ENCODE measurements at places on chromosomes 5 and 9.
A peak's percentile ranks its signal among the peaks of the same experiment; 100 is the strongest.

DNA sequence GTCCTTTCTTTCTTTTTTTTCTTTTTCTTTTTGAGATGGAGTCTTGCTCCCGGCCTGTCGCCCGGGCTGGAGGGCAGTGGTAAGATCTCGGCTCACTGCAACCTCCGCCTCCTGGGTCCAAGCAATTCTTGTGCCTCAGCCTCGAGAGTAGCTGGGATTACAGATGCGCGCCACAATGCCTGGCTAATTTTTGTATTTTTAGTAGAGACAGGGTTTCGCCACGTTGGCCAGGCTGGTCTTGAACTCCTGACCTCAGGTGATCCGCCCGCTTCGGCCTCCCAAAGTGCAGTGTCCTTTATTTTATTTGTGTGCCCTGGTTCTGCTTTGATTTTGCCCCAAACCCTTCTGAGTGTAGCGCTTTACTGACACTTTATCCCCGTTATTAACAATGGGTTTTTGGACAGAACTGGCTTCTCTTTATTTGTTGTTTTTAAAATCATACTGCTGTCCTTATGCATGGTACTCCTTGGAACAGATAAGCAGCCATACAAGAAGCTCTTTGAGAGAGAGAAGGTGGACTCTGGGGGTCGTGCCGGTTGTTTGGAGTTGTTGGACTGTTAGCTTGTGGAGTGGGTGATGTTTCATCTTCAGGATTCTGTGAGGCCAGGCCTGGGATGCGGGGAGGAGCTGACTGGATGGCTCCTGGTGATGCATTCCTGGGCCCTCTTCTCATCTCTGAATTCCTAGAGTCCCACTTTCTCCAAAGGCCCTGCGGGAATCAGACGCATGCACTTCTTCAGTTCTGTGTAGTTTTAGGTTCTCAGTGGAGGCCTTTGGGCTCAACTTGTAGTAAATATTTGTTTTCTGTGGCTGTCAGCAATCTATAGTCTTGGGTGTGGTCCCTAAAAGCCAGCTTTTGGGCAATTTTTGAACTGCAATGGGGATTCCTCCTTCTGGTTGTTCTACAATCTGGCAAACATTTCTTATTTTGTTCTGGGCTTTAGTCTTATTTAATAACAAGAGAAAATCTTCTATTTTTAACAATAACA is 47.8 kb downstream of the PTTG1 start:
- H3K27ac ChIP-seq, result no peak overlapping the region
- DNase-seq, result peak; percentile 22
- no peaks in the 10 kb centered on the region for H3K36me3 ChIP-seq
- no peak overlapping the region for H3K4me3 ChIP-seq
- peaks cover 48% of the 10 kb centered on the region for H3K4me1 ChIP-seq
- H3K27me3 ChIP-seq, result no peaks in the 10 kb centered on the region

DNA sequence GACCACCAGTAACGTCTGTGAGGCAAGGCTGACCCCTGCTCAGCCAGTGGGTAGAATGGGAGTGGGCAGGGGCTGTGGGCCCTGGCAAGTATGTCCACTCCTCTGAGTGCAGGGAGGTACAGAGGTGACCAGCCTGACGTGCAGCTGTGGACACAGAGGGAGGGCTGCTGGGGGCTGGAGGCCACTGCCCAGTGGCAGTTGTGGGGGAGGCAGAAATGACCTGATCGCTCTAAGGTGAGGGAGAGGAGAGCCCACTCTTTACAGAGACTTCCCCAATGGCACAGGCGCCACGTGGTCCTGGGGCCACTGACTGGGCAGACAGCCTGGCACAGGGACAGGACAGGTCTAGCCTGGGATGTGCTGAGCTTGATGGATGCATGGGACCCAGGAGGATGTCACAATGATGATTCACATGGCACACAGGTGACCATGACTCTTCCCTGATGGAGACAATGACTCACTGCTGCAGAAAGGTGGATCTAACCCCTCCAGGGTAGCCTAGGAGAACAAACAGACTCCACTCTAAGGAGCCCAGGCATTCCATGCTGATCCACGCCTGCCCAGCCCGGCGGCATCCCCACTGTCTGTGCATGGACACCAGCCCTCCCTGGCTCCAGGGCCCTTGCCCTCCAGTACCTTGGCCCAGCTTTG is 7.7 kb downstream of the LPCAT1 start:
- peak; percentile 5 for DNase-seq
- no peak overlapping the region for H3K4me3 ChIP-seq
- peak overlapping the region; percentile 49 for H3K27ac ChIP-seq
- H3K4me1 ChIP-seq, result peaks cover 17% of the 10 kb centered on the region
- no peaks in the 10 kb centered on the region for H3K36me3 ChIP-seq

GRCh38 chr9:120568816-120569215 is 11.2 kb downstream of the CDK5RAP2 start:
- no peak overlapping the region for H3K4me3 ChIP-seq
- no peak for DNase-seq
- H3K36me3 ChIP-seq, result no peaks in the 10 kb centered on the region

DNA sequence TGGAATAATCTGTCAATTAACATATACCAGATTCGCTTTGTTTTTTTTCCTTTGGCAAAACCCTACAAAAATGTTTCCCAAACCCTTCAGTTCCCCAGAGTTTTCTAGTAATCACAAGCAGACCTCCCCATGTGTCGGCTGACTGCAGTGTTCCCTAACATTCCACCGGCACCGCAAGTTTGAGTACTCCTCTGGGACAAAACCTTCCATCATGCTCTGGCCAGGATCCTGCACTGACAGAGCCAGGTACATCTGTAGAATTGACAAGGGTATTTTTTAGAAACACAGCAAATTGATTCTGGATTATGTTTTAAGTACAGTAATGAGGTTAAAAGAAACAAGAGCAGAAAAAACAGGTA is 174.7 kb downstream of the GAS1 start:
- H3K4me3 ChIP-seq, result no peak overlapping the region
- no peaks in the 10 kb centered on the region for H3K27me3 ChIP-seq
- H3K4me1 ChIP-seq, result no peaks in the 10 kb centered on the region
- no peak overlapping the region for H3K27ac ChIP-seq

DNA sequence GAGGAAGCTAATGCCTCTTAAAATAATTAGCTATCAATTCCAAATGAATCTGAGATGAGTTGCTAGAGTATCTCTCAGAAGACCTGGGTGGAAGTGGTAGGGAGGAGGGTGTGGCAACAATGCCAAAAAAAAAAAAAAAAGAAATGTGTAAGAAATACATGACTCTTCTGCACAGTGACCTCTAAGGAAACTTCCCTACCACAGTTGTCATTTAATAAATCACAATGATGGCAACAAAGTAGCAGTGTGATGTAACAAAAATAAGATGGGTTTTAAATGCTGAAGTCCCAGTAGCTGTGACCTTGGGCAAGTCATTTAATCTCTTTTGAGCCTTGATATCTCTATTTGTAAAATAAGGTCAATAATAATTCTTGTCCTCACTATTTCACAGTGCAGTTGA is 7.2 kb downstream of the FOXD1 start:
- H3K27me3 ChIP-seq, result peaks cover 11% of the 10 kb centered on the region
- H3K36me3 ChIP-seq, result no peaks in the 10 kb centered on the region
- H3K4me3 ChIP-seq, result no peak overlapping the region
- no peak for DNase-seq
- H3K27ac ChIP-seq, result no peak overlapping the region
- peaks cover 8% of the 10 kb centered on the region for H3K4me1 ChIP-seq

DNA sequence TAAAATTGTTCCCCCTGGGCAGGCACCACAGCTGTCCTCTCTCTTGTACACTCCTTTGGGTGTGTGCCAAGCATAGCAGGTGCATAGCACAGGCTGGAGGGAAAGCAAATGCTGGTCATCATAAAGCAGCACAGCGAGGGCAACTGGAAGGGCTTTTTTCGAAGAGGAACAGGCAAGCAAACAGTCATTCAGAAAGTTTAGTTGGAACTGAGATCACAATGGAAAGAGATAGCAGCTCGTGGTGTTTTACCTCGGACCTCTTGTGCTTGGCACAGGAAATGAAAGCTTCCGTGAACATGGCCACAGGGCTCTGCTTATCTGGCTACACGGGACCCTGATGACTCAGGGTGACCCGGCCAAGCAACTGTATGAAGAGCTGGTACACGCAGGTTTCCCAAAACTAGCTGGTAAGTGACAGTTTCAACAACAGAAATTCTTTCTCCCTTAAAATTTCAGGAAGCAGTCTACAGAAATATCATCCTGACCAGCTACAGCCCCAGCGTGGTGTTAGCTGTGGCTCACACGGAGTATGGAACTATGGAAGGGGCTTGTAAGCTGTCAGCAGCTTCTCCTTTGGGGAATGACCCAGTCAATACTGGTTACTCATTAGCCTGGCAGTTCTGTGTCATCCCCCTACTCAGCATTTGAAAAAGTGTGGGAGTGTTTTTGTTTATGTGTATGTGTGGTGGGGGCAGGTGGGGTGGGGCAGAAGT is 48.1 kb downstream of the POC5 start:
- peak; percentile 39 for DNase-seq
- peaks cover 6% of the 10 kb centered on the region for H3K36me3 ChIP-seq
- H3K27ac ChIP-seq, result no peak overlapping the region
- peaks cover 5% of the 10 kb centered on the region for H3K4me1 ChIP-seq
- peak overlapping the region; percentile 51 for H3K4me3 ChIP-seq
